ENCODE measurements at places on chromosomes 3 and 15.
A peak's percentile ranks its signal among the peaks of the same experiment; 100 is the strongest.

DNA sequence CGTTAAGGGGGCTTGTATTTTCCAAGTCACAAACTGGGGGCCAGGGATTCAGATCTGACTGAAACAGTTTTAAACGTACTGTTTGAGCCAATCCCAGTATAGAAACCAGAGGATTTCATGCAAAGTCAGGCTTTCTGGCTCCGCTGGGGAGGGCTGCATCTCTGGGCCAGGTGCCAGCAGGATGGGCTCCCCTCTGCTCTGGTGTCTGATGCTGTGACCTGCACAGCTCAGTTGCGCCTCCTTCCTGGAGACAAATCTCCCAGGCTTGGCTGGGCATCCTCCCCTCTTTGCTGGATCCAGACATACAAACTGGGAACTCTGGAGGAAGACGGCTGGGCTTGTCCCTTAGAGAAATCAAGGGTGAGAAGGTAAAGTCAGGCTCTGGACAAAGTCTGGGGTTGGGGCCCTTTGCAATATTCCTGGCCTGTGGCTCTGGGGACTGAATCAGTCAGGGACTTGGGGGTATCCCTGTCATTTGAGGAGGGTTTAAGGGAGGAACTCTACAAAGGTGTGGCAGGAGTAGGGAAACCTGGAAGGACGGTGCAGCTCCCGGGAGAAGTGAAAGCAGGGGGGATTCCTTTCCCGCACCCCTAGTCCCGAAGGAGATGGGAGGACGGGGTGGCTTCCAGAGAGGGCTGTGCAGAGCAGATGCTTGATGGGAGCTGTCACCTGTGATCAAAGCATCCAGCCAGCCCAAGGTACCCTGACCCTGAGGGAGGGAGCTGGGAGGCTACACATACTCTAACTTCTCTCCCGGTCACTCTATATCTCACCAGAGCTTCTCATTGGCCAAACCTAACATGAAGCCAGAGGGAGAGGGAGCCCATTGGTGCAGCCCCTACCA, 114.8 kb upstream of the ATP2B2 start:
- DNase-seq = no peak

DNA sequence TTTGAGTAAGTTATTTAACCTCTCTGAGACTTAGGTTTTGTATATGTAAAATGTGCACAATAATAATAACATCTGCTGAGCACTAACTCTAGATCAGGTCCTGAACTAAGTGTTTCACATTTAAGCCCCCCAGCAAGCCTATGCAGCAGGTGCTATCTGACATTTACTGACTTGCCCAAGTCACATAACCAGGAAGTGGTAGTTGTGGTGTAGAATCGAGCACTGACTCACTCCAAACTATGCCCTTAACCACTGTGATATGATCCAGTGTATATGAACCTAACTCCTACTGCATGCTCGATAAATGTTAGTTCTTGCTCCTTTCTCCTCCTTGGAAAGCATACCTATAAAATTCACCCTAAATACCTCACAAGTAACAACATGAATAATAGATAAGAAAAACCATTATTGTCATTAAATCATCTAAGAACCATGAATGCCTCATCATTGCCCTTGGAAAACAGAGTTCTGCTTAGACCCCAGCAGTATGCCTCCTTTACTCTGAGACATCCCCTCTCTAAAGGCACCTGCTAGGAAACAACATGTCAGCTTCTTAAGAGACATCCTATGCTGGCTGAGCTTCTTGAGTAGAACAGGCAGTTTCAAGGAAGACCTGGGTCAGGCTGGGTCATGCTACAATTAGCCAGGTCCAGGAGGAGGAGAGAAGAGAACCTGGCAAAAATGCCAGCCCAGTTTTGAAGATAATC, 3.0 kb upstream of the SHC4 start:
- peak; percentile 45 for DNase-seq

DNA sequence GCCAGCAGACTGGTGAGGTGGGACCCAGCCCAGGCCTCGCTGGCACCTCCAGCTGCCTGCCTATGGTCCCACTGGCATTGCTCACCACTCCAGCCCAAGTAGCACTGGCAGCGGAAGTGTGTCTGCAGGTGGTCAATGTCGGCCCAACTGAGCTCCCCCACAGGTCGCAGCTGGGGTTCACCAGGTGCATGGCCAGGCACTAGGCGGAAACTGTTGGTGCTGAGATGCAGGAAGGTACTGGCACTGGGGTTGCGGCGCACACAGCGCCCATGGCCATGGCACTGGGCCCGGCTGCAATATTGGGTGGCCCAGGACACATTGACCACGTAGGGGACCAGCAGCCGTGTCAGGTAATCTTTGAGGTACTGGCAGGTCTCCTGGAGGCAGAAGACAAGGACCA, 4.4 kb downstream of the HYAL2 start:
- no peak for DNase-seq

DNA sequence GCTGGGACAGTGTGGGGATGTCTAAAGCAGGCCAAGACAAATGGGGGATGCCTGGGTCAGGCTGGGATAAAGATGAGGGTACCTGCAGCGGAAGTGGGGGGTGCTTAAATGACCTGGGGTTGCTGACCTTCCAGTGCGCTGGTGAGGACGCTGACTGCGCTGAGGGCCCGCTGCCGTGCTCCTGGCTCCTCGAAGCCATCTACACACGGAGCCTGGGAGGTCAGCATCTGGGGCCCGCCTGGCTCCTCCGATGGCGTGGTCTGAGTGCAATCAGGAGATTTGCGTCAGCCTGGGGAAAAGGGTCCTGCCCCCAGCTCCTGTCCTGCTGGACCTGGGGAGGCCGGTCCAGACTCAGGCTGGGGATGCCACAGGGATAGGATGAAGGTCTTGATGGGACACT, 50.7 kb downstream of the SCN5A start:
- DNase-seq = no peak

DNA sequence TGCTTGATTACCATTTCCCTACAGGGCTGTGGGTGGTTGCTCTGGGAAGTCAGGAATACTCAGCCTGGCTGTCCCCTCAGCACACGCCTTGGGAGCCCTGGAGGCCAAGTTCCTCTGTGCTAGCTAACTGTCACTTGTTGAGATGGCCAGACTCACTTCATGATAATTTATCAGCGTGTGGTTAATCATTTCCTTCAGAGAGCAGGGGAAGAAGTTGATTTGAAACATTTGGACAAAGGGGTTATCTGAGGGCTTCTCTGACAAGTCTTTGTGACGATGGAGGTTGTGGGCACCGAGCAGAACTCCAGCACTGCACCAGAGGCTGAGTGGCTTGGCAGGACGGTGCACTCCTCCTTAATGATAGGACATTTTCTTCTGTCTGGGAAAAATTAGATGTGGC, 61.9 kb downstream of the WHAMM start:
- DNase-seq = no peak

- DNase-seq = no peak
Measured at GRCh38 chr3:122458992-122459391, 43.1 kb upstream of the WDR5B start.

- no peak for DNase-seq
Measured at GRCh38 chr15:101038327-101039003, 119.3 kb downstream of the LRRK1 start.

Data from stimulated activated CD4-positive, alpha-beta T cell treated with anti-CD3 and anti-CD28 coated beads, Interleukin-15, amount 100 ng/mL, for 24 hours (primary cell).